ENCODE measurements at places on chromosomes 12 and 14.
A peak's percentile ranks its signal among the peaks of the same experiment; 100 is the strongest.

DNA sequence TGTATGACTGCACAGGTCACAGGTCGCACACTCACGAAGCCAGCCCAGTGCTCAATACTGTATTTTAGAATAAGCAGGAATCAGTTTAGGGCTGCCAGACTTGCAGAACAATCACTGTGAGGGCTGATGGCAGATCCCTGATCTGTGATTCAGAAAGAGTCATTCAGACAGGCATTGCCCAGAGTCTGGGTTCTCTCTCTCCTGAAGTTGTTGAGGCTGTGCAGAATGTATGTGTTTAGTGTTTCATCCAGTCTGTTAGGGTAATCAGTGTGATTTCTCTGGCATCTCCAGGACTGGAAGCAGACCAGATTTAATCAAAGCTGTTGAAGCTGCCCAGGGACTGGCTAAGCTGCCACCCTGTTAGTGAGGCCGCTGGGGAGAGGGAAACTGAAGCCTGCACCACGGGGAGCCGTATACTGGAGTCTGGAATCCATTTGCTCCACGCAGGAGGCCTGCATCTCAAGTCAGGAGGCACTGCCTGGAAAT lies 69.3 kb downstream of the ETV6 start:
- DNase-seq = peak; percentile 67

DNA sequence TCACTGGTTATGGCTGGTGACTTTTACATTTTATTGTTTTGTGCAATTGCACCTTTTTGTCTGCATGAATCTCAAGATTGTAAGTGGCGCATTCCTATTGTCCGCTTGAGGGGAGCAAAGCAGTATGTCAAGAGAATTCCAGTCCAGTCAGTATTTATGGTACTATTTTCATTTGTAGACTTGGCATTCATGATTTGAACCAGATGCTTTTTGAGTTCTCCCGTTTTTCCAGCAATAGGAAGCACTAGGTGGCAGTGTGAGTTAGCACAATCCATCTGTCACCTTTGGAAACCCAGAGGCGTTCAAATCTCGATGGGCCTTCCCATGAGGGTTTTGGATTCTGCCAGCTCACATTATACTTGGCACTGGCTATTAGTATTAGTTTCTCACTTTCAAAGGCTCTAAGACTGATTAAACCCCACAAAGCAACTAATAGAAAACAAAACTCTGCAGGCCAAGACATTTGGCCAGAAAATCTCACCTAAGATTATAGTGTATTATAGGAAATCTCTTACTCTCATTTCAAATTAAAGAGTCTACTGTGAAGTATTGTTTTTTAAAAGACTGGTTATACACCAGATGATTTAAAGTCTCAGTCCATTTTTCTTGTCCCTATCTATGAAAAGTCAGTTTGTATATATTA lies 2.2 kb downstream of the DACT1 start:
- peak; percentile 77 for DNase-seq

GRCh38 chr12:28257411-28257810 lies 67.2 kb downstream of the CCDC91 start:
- no peak for DNase-seq

GRCh38 chr12:124512667-124513296 lies 54.6 kb downstream of the NCOR2 start:
- DNase-seq = peak; percentile 86

DNA sequence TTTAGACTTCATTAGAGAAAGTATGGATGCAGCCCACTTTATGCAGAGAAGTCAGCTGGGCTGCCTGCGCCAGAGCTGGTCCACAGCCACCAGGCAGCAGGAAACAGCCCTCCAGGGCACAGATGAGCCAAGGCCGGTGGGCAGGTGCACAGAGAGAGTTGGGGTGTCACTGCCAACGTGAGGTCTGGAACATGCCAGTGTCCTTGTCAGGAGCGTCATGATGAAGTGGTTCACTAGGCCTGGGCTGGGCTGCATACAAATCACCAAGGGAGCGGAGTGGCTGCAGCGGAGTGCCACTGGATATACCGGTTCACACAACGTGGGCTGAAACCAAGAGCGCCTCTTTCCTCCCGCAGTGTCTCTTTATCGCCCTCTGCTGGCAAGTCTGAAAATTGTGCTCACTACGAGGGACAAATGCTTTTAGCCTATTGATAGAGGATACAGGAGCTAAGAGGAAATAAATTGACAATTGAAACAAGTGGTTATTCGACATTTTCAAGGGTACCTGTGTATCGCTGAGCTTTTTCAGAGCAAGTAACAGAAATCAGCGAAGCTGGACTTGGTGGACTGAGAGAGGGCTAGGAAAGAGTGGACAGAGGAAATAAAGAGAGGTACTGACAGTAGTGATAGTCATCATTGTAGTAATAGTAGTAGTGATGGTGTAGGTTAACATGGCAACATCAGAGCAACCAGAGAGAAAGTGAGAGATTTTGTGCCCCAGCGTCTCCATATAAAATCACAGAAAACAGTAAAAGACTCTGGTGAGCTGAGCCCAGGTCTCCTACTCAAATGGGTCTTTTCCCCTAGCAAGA lies 52.0 kb upstream of the ITPR2 start:
- peak; percentile 81 for DNase-seq

DNA sequence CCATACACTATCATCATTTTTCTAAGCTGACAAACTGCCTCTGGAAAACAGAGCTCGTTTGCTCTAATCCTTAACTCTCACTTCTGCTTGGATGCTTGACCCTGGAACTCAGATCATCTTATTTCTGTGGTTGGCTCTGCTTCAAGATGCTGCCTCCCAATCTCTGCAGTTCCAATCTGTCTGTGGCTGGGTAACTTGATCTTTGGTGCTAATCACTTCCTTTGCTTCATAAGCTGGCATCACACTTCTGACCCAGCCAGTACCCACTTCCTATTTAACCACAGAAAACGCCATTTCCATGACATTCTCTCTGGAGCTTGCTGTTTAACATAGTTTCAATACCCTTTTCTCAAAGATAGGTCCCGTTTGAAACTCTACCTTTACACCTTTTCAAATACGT lies 254.2 kb downstream of the ACSS3 start:
- no peak for DNase-seq

DNA sequence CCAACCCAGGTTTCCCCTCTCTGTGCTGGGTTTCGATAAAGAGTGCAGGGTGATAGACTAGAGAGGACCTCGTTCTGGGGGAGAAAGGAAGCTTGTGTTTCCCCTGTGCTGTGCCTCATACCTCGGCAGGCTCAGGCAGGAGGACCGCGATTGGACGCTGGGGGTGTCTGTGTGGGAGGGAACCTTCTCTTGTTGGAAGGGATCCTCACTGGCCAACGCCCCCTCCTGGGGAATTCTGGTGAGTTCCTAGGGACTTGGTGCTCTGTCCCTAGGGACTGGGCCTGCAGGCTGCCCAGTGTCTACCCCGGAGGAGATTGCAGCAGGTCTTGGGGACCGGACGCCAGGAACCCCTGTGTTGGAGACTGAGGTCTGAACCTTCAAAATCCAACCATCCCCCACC lies 157.4 kb upstream of the PRMT8 start:
- DNase-seq = no peak

GRCh38 chr12:27996761-27997160 lies 24.2 kb upstream of the PTHLH start:
- no peak for DNase-seq

GRCh38 chr14:100684961-100685360 lies 41.7 kb upstream of the DLK1 start:
- DNase-seq = no peak

DNA sequence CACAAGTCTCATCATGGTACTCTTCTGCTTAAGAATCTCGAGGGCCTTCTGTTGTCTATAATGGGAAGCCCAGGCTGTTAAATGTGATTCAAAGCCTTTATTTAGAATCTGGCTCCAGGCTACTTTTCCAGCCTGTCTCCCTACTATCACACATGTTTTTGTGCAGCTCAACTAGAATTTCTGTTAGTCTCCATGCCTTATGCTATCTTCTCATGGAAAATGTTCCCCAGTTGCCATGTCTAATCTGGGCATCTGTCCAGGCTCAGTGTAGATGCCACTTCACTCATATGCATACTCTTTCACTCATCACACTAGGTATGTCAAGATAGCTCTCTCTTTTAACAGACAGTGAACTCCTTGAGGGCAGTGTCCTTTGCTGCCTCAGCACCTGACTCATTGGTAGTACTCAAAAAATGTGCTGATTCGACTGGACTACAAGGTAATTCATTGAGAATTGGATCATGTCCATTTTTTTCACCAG lies 145.3 kb downstream of the TTLL5 start:
- DNase-seq = no peak

GRCh38 chr14:23631702-23632460 lies 4.3 kb upstream of the DHRS2 start:
- DNase-seq = peak; percentile 86

- no peak for DNase-seq
Measured at GRCh38 chr14:70924521-70924920, 17.3 kb downstream of the PCNX1 start.

GRCh38 chr14:45906257-45906656 lies 653.3 kb upstream of the MIS18BP1 start:
- DNase-seq = no peak

DNA sequence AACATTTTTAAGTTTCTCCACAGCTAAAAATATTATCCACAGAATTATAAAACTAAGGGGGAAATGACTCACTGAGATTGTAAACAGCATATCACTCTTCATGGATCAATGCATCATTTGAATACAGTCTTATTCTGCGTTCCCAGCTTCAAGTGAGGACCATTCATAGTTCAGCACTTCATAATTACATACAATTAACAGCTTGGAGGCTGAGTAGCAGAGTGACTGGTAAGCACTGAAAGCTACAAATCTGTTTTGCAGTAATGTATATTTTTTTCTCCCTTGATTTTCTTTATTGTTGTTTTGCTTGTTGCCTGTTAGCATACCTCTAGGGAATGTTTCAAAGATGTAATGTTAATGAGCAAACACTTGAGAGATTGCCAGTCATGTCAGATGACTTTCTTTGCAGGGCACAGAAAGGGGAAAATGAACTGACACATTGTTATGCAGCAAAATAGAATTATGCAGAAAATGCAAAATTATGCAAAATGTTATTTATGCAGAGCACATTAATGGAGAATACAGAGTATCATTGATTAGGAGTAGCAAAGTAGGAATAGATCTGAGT lies 138.6 kb downstream of the RPS29 start:
- DNase-seq = no peak

DNA sequence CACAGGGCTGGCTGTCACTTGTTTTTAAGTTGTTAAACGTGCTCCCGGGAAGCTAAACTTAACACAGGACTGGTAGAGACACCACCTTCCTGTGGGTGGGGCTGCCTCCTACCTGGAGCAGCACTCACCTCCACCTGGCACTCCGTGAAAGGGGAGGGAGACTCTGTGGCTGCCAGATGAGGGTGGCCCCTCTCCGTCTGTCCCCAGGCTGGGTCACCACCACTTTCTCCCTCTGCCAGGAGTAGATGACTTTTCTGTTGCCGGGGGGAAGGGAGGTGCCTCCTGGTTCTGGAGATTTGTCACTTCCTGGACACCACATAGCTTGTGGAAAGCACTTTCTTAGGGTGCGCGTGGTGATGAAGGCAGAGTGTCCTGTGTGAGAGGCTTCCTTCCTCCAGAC lies 81.3 kb downstream of the WDR20 start:
- DNase-seq = peak; percentile 45

DNA sequence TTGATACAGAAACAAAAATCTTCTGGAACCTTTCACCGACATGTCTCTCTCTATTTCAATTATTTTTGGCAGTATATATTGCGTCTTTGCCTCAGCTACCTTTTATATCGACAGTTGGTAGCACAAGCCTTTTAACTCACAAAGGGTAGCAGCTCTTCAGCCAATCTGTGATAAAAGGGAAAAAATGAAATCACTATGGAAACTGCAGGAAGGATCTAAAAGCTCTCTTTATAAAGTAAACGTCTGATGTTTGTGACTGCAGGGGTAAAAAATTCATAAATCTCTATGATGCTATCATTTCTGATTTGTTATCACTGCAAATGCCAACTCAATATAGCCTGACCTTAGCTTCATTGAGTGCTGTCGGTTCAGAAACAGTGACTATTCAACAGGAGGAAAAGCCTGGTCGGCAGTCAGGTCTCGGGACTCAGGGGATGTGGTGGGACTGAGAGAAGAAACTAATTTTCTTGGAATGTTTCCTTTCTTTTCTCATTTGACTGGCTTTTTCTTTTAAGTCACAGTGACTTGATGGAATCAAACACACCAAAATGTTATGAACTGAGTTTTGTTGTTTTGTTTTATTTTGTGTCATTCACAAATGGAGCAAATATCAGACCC lies 5.9 kb upstream of the RMST start:
- no peak for DNase-seq

- no peak for DNase-seq
Measured at GRCh38 chr14:68603533-68604360, 189.1 kb downstream of the ZFP36L1 start.

DNA sequence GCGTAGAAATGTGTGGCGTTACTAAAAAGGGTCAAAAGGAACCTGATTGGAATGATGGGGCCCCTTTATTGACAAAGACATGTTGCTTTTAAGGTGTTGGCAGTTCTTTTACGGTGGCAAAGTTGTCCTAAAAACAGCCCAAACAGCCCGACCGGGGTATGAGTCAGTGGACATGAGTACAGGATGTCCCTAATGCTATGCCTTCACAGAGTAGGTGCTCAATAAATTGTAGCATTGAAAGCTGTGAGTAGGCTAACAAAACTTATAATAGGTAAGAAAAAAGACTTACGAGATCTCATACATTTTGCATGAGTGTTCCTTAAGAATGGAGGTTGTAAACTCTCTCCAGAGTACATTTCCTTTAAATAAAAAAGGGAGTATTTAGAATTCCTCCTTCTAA lies 2.6 kb downstream of the ELK3 start:
- no peak for DNase-seq

GRCh38 chr12:111186347-111186746 lies 182.5 kb downstream of the PHETA1 start:
- no peak for DNase-seq

DNA sequence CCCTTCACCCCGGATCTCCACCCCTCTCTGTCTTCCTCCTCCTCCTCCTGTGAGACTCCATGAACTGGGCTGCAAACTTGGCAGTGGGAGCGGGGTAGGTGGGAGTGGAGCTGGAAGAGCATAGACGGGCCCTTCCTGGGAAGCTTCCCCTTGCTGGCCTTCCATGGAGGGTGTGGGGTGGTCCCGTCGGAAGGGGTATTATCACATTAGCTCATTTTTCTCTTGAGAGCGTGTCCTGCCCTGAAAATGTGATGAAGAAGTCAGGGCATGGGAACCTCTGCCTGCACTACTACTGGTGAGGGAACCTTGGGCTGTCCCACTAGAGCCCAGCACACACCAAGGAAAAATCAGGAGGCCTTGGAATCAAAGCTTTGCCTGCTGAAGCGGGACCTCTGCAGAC lies 66.5 kb downstream of the CACNA1C start:
- DNase-seq = no peak

- DNase-seq = no peak
Measured at GRCh38 chr14:75165586-75166391, 10.6 kb downstream of the TMED10 start.

GRCh38 chr14:95432144-95433093 lies 84.0 kb downstream of the SYNE3 start:
- DNase-seq = peak; percentile 55
